ENCODE measurements at places on chromosomes 3 and 15.

DNA sequence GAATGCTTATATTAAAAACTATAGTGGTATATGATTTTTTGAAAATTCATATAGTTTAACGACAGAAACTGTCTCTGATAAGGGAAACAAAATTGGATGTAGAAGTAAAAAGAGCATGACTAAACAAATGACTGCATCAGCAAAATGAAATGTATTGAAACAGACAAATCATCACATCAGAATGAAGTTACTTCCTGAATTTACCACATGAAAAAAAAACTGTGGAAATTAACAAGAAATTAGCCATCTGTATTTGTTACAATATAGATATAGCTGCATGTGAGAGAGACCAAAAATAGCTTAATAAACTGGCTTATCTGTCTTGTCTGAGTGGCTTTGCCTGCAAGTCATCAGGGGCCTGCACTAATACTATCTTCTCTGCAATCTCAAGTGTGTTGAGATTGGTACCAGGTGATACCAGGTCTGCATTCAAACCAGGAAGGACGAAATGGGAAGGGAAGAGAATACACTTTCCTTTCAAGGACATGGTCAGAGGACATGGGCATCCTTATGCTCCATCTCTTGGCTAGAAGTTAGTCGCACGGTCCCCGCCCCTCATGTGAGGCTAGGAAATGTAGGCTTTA lies 388.7 kb downstream of the GRM7 start:
- DNase-seq = no peak

DNA sequence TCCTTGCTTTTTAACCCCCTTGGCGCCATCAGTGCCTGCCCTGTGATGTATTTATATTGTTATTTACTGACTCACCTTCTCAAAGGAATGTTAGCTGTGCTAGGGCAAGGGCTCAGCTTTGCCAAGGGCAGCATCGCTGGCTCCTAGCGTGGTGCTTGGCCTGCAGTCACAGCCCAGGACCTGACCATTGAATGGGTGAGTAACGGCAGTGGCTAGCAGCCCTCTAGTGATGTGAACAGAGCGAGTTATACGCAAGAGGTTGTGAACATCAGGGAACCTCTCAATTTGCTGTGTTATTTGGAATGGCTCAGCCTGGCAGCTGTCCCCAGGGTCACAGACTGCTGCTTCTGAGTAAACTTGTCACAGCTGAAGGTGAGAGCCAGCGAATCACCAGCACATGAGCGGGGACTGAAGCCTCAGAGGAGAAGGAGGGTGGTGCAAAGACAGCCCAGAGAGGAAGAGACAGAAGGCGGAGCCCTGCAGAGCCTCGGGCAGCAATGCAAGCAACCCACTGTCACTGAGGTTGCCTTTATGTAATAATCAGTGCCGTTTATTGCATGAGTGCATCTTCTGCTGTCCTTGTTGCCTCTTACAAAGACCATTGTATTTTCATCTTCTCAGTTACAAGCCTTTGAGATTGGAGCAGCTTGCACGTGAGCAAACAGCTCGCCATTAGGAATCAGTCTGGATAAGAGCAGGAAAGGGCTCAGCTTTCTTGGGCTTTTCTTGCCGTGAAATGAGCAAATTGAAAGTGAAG lies 158.3 kb downstream of the SLCO3A1 start:
- DNase-seq = no peak

- DNase-seq = no peak
Measured at GRCh38 chr3:150064971-150065370, 94.3 kb upstream of the PFN2 start.

- DNase-seq = no peak
Measured at GRCh38 chr3:50194903-50195500, 3.6 kb downstream of the GNAT1 start.

GRCh38 chr15:74482661-74483060 lies 21.7 kb upstream of the UBL7 start:
- no peak for DNase-seq

All from CMK (cell line).